ENCODE measurements at places on chromosomes 4 and X.

- DNase-seq = no peak
Measured at GRCh38 chr4:139535228-139535870, 20.7 kb downstream of the SETD7 start.

- peak; percentile 24 for DNase-seq
Measured at GRCh38 chr4:75696071-75696470, 22.9 kb upstream of the G3BP2 start.

- DNase-seq = no peak
Measured at GRCh38 chr4:142383800-142384470, 462.2 kb downstream of the INPP4B start.

GRCh38 chr4:8245884-8246833 lies 23.4 kb upstream of the HTRA3 start:
- no peak for DNase-seq

GRCh38 chr4:153111426-153112040 lies 92.7 kb upstream of the TRIM2 start:
- peak; percentile 53 for DNase-seq

DNA sequence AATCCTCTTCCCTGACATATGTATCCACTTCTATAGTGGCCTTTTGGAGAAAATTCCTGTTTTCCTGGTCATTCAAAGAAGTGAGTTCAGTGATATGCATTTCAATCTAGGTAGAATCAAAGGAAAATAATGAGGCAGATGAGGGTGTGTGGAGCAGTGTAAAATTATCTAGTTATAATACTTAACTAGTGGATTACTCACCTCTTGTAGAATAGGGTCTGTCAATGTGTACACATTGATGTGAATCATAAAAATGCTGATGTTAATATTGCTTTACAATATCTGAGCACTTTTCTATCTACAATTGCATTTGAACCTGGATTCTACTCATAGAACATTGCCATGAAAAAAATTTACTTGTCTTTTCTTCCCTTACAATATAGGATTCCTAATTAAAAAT lies 293.5 kb downstream of the GBA3 start:
- no peak for DNase-seq

DNA sequence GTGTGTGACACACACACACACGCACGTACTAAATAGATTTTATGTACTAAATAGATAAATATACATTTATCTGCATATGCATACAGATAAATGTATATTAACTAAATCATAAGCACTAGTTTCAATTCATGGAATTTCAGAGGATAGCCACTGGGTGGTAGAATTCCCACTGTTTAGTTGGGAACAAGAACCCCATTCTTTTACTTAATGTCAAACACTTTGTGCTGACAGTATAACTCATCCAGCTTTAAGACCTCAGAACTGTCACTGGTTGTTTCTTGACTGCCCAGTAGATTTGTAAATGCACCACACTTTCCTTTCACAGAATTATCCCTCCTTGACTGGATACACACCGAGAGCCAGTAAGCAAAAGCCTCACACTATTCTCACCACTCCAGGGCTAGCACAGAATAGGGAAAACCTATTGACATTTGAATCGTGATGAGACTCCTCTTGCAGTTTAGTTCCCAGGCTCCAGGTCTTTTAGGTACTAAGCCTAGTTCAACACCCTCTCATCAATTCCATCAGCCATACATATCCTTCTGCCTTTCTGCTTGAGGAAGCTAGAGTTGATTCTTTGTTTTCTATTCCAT lies 32.4 kb downstream of the PPARGC1A start:
- no peak for DNase-seq

DNA sequence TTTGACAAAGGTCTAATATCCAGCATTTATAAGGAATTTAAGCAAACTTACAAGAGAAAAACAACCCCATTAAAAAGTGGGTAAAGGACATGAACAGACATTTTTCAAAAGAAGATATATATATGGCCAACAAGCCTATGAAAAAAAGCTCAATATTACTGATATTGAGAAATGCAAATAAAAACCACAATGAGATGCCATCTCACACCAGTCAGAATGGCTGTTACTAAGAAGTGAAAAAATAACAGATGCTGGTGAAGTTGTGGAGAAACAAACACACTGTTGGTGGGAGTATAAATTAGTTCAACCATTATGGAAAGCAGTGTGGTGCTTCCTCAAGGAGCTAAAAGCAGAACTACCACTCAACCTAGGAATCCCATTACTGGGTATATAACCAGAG lies 91.6 kb upstream of the EFHC2 start:
- no peak for DNase-seq

- DNase-seq = no peak
Measured at GRCh38 chr4:69104719-69105275, 8.5 kb downstream of the UGT2B7 start.

- DNase-seq = peak; percentile 21
Measured at GRCh38 chrX:40380655-40381488, 199.9 kb upstream of the ATP6AP2 start.

DNA sequence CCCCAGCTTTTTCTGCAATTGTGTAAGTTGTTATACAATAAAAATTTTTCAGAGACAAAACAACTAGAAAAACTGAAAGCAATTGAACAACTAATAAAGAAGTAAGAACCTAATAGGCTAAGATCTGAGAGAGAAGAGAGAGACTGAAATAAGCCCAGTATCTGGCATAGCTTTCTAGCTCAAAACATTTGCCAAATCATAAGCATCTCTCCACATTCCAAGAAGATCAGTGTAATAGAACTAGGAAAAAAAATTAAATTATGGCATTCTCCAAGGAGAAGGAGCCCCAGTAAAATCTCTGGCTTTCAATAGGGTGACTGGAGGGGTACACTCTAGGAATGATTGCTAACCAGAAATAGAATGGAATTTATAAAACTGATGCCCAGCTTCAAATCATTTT lies 19.0 kb upstream of the PPP3CA start:
- no peak for DNase-seq

DNA sequence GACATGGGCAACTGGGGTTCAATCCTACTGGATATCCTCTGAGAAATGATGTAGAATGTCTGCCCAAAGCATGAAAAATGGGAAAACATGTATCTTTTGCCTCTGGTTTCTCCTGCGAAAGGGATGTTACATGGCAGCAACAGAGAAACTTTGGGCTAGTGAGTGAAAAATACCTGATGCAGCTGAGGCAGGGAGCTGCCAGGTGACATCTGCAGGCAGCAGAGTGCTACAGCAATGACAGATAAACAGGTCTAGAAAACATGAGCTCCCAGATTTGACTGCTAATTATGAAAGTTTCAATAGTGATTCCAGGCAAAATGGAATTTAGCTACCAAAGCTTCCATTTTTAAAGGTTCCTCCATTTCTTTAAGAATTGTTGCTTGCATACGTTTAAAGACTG lies 4.8 kb upstream of the CXCL1 start:
- DNase-seq = no peak
